ENCODE measurements at places on chromosomes 1 and 21.

DNA sequence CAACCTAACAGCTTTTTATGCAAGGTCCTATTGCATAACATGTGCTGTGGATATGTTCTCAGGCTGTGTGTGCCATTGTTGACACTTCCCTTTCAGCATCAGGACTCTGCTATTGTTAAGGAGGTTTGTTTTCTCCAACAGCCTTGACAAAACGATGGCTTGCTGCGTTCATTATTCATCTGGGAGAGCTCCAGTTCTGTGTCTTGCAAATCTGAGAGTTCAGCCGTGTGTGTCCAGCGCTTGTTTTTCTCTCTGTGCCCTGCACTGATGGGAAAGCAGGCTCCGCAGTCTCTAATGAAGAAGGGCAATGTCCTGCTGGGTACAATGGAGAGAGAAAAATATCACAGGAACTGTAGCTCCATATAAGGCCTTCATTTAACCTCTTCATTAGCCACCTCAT lies 63.7 kb downstream of the CLDN17 start:
- no peak for DNase-seq

DNA sequence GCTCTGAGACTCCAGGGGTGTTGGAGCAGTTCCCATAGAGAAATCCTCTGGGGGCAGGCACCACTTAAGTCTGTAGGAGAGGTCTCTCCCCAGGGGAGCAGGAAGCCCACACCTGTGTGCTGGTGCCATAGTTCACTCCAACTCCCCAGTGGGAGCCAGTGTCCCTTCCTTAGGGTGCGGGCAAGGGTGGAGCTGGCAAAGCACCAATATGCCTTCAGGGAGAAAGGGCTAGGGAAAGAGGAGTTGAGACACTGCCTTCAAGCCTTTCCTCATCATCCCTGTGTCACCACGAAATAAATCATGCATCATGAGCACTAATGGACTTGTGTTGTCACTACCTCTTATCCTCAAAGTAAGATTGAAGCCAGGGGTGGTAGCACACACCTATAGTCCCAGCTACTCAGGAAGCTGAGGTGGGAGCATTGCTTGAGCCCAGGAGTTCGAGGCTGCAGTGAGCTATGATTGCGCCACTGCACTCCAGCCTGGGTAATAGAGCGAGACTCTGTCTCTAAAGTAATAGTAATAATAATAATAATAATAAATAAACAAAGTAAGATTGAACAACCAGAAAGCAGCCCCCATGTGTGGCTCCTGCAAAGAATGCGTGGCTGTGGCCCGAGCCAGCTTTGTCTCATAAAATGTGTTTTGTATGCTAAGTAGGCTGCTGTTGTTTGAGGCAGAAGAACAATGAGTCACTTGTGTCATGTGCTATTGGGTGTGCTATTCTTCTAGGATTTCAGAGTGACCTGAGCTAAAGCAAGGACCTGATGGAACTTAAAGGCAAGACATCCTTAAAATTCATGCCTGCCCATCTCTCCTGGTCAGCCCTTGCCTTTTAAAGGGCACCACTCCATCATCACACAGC lies 6.7 kb upstream of the TIE1 start:
- DNase-seq, result no peak

GRCh38 chr1:163379801-163380200 lies 58.0 kb downstream of the NUF2 start:
- no peak for DNase-seq

DNA sequence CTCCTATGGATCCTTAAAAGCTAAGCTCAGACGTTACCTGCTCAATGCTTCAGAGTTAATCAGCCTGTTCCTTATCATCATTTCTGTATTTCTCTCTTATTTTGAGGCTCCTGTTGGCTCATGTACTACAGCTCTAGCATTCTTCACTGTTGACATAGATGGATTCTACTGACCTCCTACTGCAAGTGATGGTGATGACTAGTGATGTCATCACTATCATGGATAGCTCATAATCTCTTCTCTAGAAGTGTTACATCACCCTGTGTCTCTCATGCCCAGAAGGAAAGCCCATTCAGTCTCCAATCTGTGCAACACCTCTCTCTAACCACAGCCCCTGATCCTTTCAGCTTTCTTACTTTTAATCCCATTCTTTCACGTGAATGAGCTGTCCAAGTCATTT lies 168.2 kb upstream of the DPT start:
- no peak for DNase-seq

DNA sequence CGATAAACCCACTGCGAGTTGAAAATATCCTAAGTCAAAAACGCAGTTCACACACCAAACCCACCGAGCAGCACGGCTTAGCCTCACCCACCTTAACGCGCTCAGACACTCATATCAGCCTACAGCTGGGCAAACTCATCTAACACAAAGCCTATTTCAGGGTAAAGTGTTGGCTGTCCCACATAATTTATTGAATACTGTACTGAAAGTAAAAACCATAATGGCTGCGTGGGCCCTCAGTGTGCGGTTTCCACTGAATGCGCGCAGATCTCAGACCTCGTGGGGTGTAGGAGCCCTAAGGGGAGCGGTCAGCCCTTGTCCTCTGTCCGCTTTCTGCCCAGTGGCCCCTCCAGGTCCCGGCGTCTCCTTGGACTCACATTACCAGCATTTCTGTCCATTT lies 157.6 kb upstream of the ARHGEF16 start:
- DNase-seq, result no peak

DNA sequence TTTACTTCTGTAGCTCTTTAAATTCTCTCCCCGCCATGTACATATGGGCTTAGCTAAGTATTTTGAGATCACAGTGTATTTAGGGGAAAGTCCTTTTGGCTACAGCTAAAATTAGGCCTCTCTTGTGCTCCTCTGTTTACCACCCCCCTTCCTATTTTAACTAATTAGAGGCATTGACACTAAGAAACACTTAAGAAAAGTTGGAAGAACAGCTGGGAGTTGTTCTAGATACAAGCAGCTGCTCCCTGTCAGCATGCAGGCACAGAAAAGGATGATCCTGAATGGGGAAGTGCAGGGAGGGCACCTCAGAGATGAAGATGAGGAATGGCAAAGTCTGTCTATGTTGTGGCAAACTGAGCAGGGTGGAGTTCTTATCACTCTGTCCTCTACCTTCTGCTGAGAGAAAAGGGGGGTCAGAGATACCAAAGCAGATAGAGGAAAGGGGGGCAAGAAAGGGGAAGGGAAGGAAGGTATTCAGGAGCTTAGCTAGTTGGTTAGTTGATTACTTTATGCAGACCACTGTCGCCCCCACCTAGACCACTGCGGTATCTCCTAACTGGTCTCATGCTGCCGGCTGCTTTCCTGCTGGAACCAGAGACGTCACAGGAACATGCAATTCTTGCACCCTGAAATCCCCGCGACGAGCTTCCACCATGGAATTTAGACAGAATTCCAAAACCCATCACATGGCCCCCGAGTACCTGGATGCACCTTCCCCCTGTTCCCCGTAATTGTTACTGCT lies 82.4 kb upstream of the HOOK1 start:
- DNase-seq, result no peak

DNA sequence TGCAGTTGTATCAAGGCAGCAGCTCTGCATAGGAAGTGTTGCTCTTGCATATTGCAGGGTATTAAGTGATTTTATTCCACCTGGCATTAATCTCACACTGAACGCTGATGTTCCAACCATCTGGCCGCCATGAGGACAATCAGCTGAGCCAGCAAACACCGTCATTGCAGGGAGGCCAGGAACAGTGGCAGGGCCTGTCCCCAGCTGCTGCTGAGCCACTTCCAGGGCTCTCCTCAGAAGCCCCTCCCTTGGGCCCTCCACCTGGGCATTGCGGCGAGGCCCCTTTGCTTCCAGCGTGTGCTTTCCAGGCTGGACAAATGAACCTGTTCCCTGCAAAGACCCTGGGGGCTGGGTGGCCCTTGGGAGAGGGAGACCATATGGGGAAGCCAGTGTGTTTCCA lies 171.6 kb upstream of the C1orf174 start:
- no peak for DNase-seq

Data from AG04449 (cell line).